ENCODE measurements at places on chromosomes 12 and 14. TPM values are rescaled to one million over a fixed set of nuclear protein-coding genes. Genes with fewer than 3 reads are reported as not detected.

The TAS2R14 gene
- 1.4 TPM for total RNA-seq

The TMEM229B gene
- total RNA-seq: 0.58 TPM

The MSI1 gene
- total RNA-seq: not detected

The ACTR10 gene
- 80.7 TPM for total RNA-seq

The FGF23 gene
- not detected for total RNA-seq

The TBX5 gene
- total RNA-seq: not detected

The MEG3 gene
- total RNA-seq: 53.3 TPM

The DLK1 gene
- total RNA-seq: not detected

The RASSF9 gene
- total RNA-seq: under 0.01 TPM

The KRT82 gene
- not detected for total RNA-seq

The TAS2R20 gene
- total RNA-seq: 0.35 TPM

The NPAS3 gene
- total RNA-seq: 0.71 TPM

The BICDL1 gene
- not detected for total RNA-seq

The ENDOU gene
- total RNA-seq: not detected

The TAS2R31 gene
- total RNA-seq: not detected

The KLRD1 gene
- total RNA-seq: under 0.01 TPM

The KCNJ8 gene
- 4.6 TPM for total RNA-seq

The DLGAP5 gene
- total RNA-seq: 51.6 TPM

The PTGDR gene
- total RNA-seq: not detected

The P2RX7 gene
- total RNA-seq: 4.6 TPM

The TAS2R19 gene
- total RNA-seq: not detected

The DHRS2 gene
- not detected for total RNA-seq

The CLEC2B gene
- 13.8 TPM for total RNA-seq

The GLIPR1L1 gene
- total RNA-seq: not detected

The HPD gene
- 2.8 TPM for total RNA-seq

The HEBP1 gene
- total RNA-seq: 9.0 TPM

The SLC35F4 gene
- not detected for total RNA-seq

The MYO1H gene
- total RNA-seq: not detected

The TAS2R9 gene
- not detected for total RNA-seq

The MAP4K5 gene
- total RNA-seq: 48.9 TPM

The LMO3 gene
- 0.58 TPM for total RNA-seq

The POU6F1 gene
- 11.0 TPM for total RNA-seq

The TMEM132D gene
- not detected for total RNA-seq

The SERPINA12 gene
- not detected for total RNA-seq

All from myometrial cell (primary cell).